Central memory CD8-positive, alpha-beta T cell (primary cell): ENCODE measurements at places on chromosomes 13 and 19.
A peak's percentile ranks its signal among the peaks of the same experiment; 100 is the strongest.

DNA sequence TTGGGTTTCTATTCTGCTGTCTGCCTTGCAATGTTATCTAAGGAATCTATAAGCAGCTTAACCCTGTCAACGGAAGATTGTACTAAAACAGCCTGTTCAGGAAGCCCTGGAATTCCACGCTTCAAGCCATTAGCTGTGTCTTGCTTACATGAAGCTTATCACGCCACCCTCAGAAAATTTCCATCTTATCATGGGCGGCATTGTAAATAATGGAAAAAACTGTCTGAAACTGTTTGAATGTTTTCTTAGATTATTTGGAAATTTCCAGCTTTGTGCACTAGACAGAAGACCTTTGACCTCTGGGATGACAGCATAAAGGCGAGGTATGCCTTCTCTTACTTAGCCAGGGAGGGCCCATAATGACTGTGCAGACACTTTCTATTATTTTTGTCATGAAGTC, 319.7 kb downstream of the KCNRG start:
- DNase-seq, result no peak

DNA sequence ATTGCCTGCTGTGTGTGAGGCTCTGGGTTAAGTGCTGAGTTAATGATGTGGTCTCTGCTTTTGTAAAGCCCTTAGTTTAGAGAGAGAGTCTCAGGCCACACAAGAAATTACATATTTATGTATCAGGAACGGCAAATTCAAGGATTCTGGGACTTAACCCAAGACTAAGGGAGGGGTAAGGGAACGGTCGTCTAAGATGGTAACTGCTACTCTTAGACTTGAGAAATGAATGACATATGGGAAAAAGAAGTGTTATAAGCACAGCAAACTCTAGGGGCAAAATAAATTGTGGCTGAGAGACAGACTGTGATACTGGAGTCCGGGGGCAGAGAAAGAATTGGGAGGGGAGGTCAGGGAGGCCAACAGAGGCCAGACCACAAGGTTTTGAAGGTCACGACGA, 10.2 kb downstream of the VSIG10L start:
- no peak for DNase-seq

GRCh38 chr19:48271531-48272151, 1.8 kb downstream of the ZNF114 start:
- DNase-seq, result no peak

GRCh38 chr13:30870049-30870884, 35.8 kb upstream of the MEDAG start:
- no peak for DNase-seq

GRCh38 chr13:30128095-30128494, 179.3 kb downstream of the KATNAL1 start:
- DNase-seq, result no peak

GRCh38 chr13:102626928-102627327, 30.1 kb downstream of the TPP2 start:
- no peak for DNase-seq

DNA sequence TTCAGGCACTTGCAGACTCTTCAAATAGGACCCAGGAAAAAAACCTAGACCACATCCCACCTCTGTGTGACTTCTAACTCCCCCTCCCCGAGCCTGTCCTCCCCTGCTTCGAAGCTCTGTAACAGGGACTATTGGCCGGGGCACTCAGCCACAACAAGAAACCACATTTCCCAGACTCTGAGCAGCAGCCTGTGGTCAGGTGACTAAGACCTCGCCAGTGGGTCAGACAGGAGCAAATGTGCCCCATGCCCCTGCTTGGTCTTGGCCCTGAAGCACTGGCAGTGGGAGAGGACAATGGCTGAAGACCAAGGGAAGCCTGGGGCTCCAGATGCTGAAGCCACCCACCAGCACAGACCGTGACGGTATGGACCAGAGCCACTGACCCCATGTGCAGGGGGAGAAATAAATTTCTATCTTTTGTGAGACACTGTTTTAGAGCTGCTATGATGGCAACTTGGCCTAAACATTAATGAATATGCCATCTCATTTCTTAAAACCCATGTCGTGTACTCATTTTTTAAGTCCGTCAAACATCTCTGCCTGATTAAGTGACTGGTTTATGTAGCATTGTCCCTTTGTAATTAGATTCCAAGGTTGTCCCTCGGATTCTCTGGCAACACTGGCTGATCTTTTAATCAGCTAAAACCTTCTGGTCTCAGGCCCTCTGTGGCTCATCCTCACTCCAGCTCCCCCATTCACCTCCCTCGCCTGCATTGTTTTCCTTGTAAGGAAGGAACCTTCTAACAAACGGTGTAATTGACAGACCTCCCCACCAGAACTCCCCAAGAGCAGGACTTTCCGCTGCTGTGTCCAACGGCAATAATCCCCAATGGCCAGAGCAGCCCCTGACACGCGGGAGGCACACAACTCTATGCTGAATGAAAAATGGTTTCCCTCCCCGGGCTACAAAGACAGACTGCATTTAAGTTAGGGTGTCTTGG, 98.4 kb downstream of the STK24 start:
- no peak for DNase-seq

GRCh38 chr19:39423258-39424086, 11.0 kb downstream of the PLEKHG2 start:
- no peak for DNase-seq

DNA sequence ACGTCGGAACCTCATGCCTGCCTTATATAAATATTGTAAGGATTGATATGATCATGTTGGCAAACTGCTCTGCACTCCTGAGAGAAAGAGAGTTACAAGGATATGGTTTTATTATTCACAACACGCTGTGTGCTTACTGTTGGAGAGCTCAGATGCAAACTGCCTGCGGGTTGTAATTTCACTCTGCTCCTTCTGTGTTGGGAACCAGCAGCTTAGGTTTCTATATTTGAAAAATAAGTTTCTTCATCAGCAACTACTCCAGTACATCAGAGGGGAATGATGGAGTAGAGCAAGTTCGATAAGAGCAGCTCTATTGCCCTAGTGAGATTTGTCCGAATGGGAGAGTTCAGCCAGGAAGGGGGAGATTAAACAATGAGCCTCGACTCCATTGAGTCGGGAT, 106.9 kb upstream of the UBL3 start:
- no peak for DNase-seq

DNA sequence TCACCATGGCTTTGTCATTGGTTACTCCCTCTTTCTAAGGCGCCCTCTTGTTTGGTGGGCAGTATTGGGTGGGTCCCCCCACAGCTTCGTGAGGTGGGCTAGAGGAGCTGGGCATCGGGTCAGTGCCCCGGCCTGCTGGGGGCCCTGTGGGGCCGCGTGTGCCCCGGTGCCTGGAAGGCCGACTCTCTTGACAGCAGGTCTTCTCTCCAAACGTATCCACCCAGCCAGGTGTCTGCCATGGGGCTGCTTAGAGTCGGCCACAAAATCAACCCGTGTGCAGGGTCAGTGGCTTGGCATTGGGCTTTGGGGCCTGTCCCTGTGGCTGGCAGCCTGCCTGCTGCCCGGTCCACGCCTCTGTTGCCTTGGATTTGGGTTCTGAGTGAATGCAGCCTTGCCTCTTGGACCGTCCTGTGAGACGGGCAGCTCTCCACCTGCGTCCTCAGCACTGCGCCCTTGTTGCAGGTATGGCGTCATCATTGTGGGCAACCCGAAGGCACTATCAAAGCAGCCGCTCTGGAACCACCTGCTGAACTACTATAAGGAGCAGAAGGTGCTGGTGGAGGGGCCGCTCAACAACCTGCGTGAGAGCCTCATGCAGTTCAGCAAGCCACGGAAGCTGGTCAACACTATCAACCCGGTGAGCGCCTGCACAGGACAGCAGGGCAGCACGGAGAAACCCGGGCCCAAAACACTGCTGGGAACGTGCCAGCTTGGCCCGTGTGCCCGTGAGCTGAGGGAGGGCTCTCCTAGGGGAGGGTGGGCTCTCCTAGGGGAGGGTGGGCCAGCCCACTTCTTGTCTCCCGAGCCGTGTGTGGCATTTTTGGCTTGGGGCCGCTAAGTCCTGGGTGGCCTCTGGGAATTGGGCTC, 31.4 kb downstream of the UPF1 start:
- no peak for DNase-seq

DNA sequence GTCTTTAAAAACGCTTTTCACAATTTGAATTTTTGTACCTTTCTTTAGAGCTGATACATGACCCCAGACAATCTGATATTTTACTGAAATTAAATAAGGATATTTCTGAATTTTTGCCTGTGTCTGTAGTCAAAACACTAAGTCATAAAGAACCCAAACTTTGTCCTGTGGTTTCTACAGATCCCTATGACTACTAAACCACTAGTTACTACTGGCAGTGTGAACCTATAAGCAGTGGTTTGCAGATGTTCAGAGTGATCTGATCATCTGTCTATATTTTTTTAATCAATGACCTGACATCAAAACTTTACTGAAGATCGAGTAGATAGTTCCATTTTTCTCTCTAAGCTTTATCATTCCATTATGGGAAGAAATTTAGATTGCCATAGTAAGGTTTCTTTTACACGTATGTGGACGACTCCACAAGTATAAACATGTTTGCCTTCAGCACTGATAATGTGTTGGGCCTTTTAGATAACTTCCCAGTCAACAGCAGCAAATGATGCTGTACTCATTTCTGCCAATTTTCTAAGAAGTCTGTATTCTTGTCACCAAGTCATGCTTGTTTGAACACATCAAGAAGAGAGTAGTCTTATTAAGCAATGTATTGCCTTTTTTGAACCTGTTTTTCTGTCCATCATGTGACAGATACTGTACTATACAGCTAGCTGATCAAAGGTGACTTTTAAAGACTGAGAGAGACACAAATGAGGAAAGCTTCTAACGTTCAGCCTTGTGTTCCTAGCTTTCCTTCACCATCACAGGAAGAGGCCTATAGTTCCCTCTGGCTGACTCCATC, 21.8 kb downstream of the POLR1D start:
- DNase-seq, result no peak

GRCh38 chr13:30103161-30103840, 204.1 kb downstream of the KATNAL1 start:
- DNase-seq, result no peak

GRCh38 chr19:10505583-10506229, 2.5 kb upstream of the KEAP1 start:
- DNase-seq, result peak; percentile 78

GRCh38 chr19:48806818-48807589, 3.8 kb downstream of the BCAT2 start:
- no peak for DNase-seq

DNA sequence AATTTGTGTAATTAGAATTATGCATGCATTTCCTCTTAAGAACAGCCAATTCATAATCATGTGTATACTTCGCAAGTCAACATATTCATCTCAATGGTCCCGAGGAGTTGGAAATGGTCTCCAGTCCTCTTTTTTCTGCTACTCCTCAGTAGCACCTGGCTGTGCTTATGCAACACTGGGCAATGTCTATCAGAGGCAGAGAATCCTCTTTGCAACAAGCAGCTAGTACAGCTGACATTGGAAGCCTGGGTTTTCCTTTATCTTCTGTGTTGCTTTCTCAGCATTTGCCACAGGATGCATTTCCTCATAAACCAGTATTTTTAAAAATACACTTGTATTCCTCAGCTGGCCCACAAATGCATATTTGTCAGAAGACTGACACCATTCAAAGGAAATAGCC, 405.3 kb upstream of the GPC6 start:
- no peak for DNase-seq

- no peak for DNase-seq
Measured at GRCh38 chr13:112951674-112952371, 17.2 kb upstream of the MCF2L start.

DNA sequence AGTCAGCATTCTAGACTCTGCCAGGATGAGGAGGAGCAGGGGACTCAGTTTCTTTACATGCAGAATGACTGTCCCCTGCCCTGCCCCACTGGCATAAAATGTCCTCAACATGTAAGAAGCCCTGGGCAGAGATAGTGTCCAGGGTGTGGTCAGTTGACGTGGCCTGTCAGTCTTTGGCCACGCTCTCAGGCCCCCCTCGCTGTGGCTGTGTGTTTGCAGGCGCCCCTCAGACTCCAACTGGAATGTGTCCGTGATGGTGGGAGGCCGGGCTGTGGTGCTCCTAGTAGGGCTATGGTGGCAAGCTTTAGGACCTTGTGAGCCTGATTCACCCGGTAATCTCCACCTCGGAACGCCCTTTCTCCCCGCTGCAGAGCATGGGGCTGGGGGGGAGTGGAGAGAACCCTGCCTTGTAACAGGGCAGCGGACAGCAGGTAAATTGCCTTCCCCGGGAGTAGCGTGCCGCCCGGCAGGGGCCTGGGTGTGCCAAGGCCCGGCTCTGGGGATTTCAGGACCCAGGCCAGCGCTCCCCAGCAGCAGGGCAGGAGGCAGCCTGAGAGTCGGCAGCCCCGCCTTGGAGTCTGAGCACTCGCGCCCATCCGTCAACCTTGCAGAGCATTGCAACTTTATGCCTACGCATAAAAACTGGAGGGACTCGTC, 62.3 kb downstream of the CHST8 start:
- no peak for DNase-seq

DNA sequence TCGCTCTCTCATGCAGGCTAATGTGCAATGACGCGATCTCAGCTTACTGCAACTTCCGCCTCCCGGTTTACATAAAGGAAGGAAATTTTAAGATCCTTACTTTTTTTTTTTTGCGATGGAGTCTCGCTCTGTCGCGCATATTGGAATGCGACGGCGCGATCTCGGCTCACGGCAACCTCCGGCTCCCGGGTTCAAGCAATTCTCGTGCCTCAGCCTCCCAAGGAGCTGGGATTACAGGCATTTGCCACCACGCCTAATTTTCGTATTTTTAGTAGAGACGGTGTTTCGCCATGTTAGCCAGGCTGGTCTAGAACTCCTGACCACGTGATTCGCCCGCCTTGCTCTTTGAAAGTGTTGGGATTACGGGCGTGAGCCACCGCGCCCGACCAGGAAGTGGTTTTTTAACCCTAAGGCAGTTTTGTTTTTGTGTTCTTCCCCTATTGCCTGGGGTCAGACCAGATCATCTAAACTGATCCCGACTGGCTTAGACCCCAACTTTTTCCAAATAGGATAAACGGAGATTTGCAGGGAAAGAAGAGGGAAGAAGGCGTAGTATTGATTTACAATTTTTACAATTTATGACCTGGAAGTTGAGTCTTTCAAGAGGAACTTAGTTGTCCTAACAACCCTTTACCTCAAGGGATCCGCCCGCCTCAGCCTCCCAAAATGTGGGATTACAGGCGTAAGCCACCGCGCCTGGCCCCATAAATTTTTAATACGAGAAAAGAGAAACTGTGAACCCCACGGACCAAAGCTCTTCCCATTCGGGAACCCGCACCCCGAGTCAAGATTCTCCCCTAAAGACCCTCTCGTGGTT, 142.0 kb downstream of the ZNF737 start:
- no peak for DNase-seq

DNA sequence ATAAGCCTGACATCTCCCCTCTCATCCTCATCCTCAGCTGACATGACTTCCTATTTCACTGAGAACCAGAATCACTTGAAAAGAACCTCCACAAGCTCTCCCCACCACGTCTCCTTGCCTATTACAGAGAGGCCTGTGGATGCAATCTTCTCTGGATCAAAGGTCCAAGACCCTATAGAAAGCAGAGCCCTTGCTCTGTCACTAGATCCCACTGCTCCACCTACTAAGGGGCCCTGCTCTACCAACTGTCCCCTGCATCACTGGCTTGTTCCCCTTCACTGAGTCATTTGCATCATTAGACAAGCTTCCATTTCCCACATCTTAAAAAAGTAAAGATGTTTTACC, 40.8 kb downstream of the RCBTB2 start:
- DNase-seq, result no peak
